ENCODE measurements at places on chromosomes 6 and 20.
A peak's percentile ranks its signal among the peaks of the same experiment; 100 is the strongest.

- DNase-seq, result no peak
Measured at GRCh38 chr20:3889489-3890397, 556 bp downstream of the PANK2 start.

DNA sequence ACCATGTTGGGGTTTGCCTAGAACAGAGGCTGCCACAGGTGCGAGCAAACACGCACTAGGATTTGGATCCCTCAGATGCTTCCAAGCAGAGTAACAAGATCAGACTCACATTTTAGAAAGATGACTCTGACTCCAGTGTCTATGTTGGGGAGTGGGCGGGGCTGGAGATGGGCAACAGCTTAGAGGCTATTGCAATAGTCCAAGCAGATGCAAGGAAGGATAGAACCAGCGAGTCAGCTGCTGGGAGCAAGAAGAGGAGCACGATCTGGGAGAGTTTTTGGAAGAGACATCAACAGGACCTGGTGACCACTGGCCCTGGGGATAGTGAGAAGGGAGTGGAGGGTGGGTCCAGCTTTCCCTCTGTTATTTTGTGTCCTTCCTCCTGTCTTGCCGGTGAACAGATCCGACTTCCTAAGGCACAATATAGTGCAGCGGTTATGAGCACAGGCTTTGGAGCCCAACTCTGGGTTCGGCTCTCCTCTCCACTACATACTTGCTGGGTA lies 52.7 kb downstream of the FGD2 start:
- DNase-seq, result no peak

- no peak for DNase-seq
Measured at GRCh38 chr6:127456465-127456864, 2.7 kb downstream of the KIAA0408 start.

DNA sequence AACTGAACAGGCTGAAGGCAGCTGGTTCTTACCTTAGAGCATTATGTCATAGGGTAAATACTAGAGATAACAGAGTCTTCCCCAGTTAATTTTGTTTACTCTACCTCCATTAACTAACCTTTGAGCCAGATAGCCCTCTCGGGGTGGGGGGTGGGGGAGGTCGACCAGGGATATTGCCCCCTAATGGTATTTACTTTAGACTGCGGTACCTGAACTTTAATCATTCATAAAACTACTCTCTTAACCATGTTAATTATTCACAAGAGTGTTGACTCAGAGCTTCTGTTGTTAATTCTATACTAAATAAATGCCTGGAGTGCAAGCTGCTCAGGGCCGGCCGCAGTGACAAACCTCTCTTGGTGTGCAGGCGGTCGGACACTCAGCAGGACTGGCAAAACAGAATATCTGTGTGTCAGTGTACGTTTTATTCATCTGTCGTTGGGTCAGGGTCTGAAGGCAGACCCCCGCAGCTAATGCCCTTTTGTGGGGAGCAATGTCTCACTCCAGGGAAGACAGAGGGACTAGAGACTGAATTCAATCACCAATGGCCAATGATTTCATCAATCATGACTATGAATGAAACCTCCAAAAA lies 152.4 kb upstream of the COL21A1 start:
- no peak for DNase-seq

- DNase-seq, result no peak
Measured at GRCh38 chr6:44951253-44951747, 376.8 kb upstream of the RUNX2 start.

DNA sequence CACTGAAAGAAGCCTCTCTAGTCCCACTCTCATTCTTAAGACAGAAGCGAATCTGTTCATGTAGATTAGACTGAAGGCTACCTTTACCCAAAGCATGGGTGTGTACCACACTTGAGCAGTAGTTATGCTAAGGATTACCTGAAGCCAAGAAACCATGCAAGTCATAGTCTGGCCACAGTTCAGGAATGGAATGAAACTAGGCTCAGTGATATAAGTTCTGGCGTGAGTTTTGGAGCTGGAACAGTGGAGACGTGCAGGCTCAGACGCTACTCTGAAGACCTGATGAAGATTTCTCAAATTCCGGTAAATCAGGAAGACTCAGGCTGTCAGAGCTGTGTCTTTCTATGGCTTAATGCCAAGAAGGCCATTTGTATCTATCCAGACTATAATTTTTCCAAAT lies 219.9 kb downstream of the HDGFL1 start:
- DNase-seq, result no peak

DNA sequence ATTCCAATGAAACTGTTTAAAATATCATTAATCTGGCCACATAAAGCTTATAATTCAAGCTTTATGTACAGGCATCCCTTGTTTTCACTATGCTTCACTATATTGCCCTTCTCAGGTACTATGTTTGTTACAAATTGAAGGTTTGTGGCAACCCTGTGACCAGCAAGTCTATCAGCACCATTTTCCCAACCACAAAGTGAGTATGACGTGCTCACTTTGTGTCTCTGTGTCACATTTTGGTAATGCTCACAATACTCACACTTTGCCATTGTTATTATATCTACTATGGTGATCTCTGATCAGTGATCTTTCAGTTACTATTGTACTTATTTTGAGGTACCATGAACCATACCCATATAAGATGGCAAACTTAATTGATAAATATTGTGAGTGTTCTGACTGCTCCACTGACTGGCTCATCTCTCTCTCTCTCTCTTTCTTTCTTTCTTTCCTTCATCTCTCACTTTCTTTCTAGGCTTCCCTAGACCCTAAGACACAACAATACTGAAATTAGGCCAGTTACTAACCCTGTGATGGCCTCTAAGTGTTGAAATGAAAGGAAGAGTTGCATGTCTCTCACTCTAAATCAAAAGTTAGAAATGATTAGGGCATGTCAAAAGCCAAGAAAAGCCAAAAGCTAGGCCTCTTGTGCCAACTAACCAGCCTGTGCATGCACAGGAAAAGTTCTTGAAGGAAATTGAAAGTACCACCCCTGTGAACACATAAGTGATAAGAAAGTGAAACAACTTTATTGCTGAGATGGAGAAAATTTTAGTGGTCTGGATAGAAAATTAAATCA lies 227.9 kb downstream of the BCAS1 start:
- no peak for DNase-seq

DNA sequence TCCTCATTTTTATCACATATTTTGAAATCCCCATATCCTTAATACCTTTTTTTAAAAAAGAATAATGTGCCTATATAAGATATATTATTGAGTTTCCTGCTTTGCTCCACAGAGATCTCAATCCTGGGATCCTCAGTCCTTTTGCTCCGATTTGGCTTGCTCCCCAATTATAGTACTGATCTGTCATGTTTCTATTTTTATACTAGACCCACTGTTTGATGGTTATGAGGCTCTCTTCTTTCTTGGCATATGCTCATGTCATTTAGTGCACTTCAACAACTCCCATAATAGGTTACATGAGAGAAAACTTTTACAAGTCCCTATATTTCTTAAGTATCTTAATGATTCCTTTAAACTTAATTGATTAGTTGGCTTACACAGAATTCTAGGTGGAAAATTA lies 958.5 kb upstream of the EPHA7 start:
- DNase-seq, result no peak

GRCh38 chr20:13384132-13384531 lies 163.1 kb downstream of the ISM1 start:
- no peak for DNase-seq

GRCh38 chr20:21090721-21091120 lies 15.4 kb downstream of the LINC00237 start:
- DNase-seq, result no peak

DNA sequence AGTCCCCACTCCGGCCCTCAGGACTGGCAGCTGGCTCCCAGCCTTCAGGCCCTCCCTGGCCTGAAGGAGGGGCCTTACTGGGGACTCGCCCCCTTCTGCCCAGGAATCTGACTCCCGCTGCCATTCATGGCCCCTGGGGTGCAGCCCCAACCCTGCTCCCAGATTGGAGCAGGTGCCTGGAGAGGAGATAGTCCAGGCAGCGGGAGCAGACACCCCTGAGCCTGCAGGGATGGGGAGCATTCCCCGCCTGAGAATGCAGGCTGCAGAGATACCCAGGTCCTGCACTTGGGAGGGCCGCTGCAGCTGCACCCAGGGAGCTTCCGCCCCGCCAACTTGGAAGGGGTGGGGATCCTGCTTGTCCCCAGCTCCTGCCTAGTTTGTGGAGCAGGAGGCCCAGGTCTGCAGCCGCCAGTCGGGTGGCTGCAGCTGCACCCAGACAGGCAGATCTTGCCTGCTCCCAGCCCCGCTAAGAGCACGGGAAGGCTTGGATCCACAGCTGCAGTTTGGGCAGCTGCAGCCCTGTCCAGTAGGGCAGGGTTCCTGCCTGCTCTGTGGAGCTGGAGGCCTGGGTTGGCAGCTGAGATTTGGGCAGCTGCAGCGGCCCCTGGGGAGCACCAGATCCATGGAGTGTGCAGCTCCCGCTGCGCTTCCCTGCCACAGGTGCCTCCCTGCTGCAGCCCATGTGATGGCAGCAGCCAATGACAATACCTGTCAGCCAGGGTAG lies 5.2 kb downstream of the GTSF1L start:
- DNase-seq, result no peak

GRCh38 chr6:14474816-14475215 lies 357.2 kb downstream of the CD83 start:
- no peak for DNase-seq

GRCh38 chr6:45495429-45496084 lies 117.8 kb upstream of the SUPT3H start:
- no peak for DNase-seq

DNA sequence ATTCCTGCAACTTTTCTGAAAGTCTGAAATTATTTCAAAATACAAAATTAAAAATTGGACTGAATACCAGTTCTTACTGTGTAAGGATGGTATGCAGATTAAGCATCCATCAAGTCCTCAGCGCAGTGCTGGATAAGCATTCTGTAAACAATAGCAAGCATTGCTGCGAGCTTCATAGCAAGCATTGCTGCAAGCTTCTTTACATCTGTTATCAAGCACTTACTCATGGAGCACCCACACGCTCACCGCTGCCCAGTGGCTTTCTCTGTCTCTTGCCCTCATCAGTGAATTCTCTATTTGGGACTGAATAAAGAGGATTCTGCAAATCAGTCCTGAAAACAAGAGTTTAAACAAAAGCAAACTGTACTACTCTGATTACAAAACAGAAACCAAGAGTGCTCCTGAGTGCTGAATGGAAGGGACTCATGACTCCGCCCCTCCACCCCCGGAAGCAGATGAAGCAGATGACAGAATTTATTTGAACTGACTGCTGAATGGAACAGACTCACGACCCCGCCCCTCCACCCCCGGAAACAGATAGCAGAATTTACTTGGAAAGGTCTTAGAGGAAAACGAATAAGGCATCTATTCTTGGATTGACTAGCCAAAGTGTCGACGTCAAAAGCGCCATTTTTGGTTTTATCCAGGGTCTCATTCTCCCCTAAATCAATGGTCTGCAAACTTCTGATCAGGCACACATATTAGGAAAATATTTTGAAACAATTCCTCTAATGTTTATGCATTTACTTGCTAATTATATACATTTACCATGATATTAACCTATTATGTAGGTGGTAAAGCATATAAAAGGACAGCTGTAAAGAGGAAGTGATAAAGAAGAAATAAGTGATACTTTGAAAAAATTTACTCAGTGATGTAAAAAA lies 22.1 kb upstream of the EYA2 start:
- peak; percentile 13 for DNase-seq

DNA sequence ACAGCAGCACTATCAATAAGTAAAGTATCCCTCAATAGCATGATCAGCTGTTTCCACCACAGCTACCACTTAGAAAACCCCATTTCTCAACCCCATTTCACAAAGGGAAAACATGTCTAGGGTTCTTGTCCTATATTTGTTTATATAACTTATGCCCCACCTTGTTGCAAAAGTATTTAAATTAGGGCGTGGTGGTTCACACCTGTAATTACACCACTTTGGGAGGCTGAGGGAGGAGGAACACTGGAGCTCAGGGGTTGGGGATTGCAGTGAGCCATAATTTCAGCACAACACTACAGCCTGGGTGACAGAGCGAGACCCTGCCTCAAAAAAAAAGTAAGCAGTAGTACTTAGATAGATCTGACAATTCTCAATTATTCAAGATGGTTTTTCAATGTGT lies 3.7 kb downstream of the MRPL14 start:
- DNase-seq, result no peak

GRCh38 chr6:26349964-26350857 lies 14.8 kb upstream of the BTN3A2 start:
- DNase-seq, result no peak

DNA sequence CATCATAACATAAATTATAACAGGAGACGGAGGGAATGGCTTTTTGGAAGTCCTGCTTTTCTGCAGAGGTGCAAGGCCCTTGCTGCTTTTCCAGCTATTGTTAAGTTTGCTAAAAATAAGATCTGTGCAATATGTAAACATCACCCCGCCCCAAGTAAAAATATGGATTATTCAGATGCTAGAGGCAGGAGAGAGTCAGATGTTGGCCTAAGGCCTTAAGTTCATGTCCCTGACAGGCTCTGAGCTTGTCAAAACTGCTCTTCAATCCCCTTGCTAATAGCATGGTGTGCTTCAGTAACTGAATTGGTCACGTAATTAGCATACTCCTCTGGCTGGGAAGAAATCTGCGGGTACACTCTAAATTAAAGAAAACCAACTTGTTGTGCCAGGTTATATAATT lies 147.5 kb downstream of the BMP2 start:
- DNase-seq, result no peak

GRCh38 chr20:59421089-59421488 lies 120.7 kb downstream of the EDN3 start:
- DNase-seq, result no peak

GRCh38 chr6:6152060-6152459 lies 145.3 kb upstream of the NRN1 start:
- no peak for DNase-seq

DNA sequence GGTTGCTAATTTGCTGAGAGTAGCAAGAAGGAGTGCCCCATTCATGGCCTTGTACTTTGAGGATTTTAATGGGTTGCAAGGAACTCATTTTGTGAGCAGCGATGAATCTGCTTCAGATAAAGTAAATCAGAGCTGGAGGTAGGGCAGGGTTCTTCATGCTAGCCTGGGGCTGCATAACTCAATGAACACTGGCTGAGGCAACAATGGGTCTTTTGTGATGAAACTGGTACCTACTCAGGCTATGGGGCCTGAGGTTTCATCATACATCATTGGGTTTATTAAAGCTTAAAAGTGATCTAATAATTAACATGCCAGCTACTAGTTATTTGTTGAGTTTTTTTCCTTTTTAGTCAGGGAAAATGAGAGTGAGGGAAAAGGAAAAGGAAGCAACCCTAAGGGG lies 106.9 kb downstream of the FAM50B start:
- DNase-seq, result no peak

DNA sequence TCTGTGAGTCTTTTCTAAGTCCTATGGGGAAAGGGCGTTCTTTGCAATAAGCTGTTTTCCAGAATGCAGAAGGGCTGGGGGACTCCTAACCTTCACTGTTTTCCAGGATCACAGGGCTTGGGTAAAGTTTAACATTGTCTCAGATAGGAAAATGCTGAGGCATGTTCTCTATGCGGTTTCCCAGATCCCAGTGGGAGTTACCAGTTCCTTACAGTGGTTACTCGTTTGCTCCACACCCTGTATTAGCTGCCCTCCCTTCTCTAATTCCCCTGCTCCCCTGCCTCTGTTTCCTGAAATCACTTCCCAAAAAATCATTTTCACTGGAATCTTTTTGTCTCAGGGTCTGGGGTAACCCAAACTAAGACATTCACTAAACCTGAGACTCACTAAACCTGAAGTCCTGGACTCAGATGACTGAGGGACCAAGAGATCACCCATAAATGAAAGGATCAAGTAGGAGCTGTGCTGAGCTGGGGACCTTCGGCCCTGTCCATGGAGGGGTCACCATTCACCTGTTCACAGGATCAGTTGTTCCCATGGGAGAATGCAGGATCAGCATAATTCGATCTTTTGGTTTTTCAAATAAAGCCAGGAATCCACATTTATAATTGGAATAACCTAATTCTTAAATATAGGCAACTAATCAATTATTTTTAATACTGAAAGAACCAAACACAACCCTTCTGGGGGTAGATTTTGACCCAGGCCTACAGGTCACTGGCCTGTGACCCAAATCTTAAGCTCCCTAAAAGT lies 76.2 kb downstream of the ISM1 start:
- no peak for DNase-seq
